ENCODE measurements at places on chromosomes 5 and 9. TPM values are rescaled to one million over a fixed set of nuclear protein-coding genes. Genes with fewer than 3 reads are reported as not detected.

DNA sequence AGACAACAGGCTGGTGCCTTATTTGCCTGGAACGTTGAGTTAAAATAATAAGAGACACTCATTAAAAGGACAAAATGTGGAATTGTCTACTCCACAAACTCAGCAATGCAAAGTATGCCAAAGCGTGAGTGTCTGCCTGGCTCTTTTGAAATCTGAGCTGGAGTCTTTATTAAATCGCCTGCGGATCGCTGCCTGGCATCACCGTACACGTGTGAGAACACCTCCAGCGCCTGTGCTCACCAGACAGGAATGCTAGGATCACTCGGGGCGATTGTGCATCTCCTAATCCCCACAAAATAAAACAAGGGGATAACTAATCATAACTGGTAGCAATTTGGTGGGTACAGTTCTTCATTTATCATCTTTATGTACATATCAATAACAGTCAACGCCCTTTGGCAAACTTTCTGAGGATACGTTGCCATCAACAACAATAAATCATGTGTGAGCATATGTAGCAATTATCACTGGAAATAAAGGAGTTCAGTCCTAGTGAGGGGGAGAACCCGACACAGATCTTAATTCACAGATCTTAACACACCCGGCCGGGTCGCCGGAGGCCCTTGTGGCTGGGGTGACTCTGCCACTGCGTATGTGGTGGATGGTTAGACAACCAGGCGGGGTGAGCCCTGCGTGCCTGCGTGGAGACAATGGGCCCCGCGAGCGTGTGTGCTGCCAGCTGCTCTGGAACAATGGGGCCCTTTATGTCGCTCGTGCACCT, 284.9 kb upstream of the IRX1 start:
- no peaks in the 10 kb centered on the region for H3K27me3 ChIP-seq
- H3K4me3 ChIP-seq = no peak overlapping the region
- no peaks in the 10 kb centered on the region for H3K4me1 ChIP-seq
- no peaks in the 10 kb centered on the region for H3K36me3 ChIP-seq

DNA sequence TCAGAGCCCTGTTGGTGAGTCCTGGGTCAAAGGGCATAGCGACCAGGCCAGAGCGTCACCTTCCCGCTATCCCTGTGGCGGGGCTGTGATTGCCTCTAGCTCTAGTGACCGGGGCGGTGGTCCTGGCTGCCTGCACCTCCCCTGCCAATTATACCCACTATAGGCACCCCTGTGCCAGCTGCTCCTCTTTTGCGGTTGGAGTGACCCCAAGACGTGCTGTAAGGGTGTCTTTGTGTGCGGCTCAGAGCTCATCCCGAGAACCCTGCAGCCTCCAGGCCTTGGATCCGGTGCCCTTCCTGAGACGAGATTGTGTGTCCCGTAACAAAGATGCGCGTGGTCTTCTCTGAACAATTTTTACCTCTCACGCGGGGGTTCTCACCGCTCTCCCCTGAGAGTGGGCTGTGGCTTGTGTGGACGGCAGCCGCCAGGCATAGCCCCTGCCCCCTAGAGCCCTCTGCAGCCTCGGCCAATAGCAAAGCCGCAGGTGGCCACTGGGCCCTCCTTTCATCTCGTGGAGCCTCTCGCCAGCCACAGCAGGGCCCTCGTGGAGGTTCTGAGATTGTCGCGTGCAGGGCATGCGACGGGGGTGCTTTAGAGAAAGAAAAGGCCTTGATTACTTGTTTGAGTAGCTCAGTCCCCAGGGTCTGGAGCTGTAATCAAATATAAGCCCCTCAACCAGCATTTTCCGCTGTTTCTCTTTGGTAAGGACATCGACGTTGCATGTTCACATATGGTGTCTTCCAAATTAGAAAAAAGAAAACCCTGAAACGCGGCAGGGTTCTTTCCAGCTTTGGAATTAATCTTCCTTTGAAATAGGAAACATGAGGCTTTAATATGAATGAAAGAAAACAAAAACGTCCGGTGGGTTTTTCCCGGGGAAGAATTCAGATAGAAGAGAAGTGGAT, 10.7 kb downstream of the NKD2 start:
- no peaks in the 10 kb centered on the region for H3K4me1 ChIP-seq
- no peak for DNase-seq
- no peak overlapping the region for H3K4me3 ChIP-seq
- H3K36me3 ChIP-seq = no peaks in the 10 kb centered on the region
- no peaks in the 10 kb centered on the region for H3K27me3 ChIP-seq

- no peaks in the 10 kb centered on the region for H3K4me1 ChIP-seq
- no peak for DNase-seq
- no peak overlapping the region for H3K4me3 ChIP-seq
- H3K36me3 ChIP-seq = no peaks in the 10 kb centered on the region
- no peaks in the 10 kb centered on the region for H3K27me3 ChIP-seq
Measured at GRCh38 chr9:133729617-133730281, 8.4 kb downstream of the SARDH start.

- no peak overlapping the region for H3K4me3 ChIP-seq
- H3K4me1 ChIP-seq = no peaks in the 10 kb centered on the region
- no peaks in the 10 kb centered on the region for H3K27me3 ChIP-seq
- DNase-seq = no peak
- H3K36me3 ChIP-seq = no peaks in the 10 kb centered on the region
Measured at GRCh38 chr5:169875731-169876130, 104.6 kb downstream of the INSYN2B start.

GRCh38 chr5:140349244-140349643, 2.8 kb upstream of the HBEGF start:
- no peaks in the 10 kb centered on the region for H3K27me3 ChIP-seq
- H3K4me3 ChIP-seq = no peak overlapping the region
- peaks cover 2% of the 10 kb centered on the region for H3K36me3 ChIP-seq
- H3K4me1 ChIP-seq = peaks cover 41% of the 10 kb centered on the region
- DNase-seq = peak; percentile 76

The TLX3 gene
- total RNA-seq = not detected

The PCDHB5 gene
- 0.12 TPM for total RNA-seq

The ORM2 gene
- not detected for total RNA-seq

The SOX30 gene
- total RNA-seq = not detected
